Endothelial cell of coronary artery (primary cell): ENCODE measurements at places on chromosomes 4 and X. TPM values are rescaled to one million over a fixed set of nuclear protein-coding genes. Genes with fewer than 3 reads are reported as not detected.

Gene NSUN7
- total RNA-seq: under 0.01 TPM in 1 of 2 replicates, not detected in the other

Gene YY2
- total RNA-seq: 1.1 and 2.4 TPM in 2 replicates

Gene SSX4
- not detected in 2 replicates for total RNA-seq

Gene CNKSR2
- total RNA-seq: 0.38 TPM in 1 of 2 replicates, not detected in the other

Gene XK
- under 0.01 TPM in 1 of 2 replicates, not detected in the other for total RNA-seq

Gene LDOC1
- 3.5 and 7.0 TPM in 2 replicates for total RNA-seq

Gene PLAC1
- 0.19 TPM in 1 of 2 replicates, not detected in the other for total RNA-seq

Gene PABPC1L2B
- total RNA-seq: not detected in 2 replicates

Gene BMX
- 148 and 192 TPM in 2 replicates for total RNA-seq

Gene GPR34
- total RNA-seq: not detected in 2 replicates

Gene NWD2
- total RNA-seq: not detected in 2 replicates

Gene HCCS
- 28.7 and 30.1 TPM in 2 replicates for total RNA-seq
